AG09319 (cell line): ENCODE measurements at places on chromosomes 7 and 10.

- DNase-seq, result peak; percentile 14
These were observed 151.2 kb downstream of the TPST1 start for GRCh38 chr7:66356277-66356721.

DNA sequence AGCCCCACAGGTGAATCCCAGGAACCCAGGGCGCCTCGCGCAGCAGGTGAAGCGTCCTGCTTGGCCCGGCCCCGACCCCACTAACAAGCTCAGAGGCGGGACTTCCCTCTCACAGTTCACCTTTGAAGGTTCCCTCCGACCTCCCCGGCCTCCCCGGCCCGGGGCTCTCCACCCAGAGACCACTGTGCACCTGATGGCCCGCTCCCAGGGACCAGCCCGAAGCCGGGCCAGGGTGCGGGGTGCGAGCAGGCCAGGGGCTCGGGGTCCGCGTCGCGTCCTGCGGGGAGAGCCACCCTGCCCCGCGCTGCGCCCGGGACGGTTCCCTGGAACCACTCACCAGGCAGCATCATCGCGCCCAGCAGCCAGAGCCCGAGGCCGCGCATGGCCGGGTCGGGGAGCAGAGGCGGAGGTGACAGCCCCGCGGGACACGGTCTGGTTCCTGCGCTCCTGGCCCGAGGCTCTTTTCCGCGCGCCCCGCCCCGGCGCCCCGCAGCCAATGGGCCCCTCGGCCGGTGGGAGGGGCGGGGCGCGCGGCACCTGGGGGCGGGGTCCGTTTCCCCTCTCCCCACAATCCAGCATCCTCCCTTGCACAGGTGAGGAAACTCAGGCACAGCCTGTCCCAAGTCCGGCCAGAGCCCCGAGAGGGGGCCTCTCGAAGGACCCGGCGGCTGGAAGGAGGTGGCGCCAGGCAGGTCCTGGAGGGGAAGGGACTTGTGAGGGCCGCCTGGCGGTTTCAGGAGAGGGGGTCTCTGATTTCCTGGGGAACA is at the start of gene ADAM8:
TSS of gene ADAM8 (minus strand) at position 434 of the 767 bp plus-strand sequence. CDS start at position 383, 51 bp downstream.
- DNase-seq, result no peak

DNA sequence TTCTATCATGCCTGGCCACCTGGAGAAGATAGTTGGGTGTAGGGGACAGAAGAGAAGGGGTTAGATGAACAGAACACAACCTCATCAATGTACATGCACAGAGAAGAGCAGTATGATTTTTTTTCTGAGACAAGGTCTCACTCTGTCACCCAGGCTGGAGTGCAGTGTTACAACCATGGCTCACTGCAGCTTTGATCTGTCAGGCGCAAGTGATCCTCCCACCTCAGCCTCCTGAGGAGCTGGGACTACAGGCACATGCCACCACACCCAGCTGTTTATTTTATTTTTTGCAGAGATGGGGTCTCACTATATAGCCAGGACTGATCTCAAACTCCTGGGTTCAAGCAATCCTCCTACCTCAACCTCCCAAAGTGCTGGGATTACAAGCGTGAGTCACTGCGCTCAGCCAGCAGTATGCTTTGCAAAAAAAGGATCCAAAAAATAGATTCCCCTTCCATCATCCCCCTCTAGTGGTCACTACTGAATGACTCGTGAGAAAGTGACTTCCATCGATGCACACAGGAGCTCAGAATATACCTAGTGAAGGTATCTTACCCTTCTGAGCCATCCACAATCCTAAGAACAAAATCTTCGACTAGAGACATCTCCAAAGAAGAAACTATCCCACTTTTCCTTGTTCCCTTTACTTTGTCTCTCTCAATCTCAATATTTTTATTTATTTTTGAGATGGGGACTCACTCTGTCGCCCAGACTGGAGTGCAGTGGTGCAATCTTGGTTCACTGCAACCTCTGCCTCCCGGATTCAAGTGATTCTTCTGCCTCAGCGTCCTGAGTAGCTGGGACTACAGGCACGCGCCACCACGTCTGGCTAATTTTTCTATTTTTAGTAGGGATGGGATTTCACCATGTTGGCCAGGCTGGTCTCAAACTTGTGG is 21.0 kb downstream of the ZCWPW1 start:
- DNase-seq, result peak; percentile 37

- DNase-seq, result no peak
These were observed 46.5 kb downstream of the TMEM106B start for GRCh38 chr7:12257582-12257981.

DNA sequence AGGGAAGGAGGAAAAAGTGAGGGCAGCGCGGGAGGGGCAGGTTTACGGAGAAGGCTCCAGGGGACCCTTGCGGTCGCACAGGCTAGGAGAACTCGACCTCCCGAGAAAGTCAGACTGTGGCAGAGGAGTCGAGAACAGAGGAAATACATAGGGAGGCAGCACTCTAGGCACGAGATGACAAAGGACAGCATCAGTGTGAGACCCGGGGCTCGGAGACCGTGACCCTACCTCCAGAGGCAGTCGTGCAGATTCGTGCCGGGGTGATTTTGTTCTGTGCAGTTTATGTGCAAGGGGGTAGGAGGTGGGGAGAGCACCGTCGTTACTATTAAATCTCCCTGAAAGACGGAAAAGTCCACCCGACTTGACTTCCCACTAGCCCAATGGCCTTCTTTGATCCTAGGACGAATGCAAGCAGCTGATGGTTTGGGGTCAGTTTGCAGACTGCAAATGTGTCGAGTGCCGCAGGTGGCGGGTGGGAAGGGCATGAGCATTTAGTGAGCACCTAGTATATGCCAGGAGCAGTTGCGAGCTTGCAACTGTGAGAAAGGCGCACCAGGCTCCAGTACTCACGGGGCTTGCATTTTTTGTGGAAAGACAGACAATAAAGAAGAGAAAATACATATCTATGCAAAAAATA is 674 bp upstream of the OSBPL3 start:
- DNase-seq, result no peak

GRCh38 chr10:111072232-111072631 is 4.6 kb upstream of the ADRA2A start:
- no peak for DNase-seq

- peak; percentile 96 for DNase-seq
These were observed 107.3 kb downstream of the LRRN3 start for GRCh38 chr7:111198255-111198654.

- no peak for DNase-seq
These were observed 5.7 kb upstream of the ZMIZ1 start for GRCh38 chr10:79063071-79063491.

GRCh38 chr7:101717628-101718357 is 88.7 kb upstream of the MYL10 start:
- no peak for DNase-seq

GRCh38 chr7:22403344-22403743 is 46.4 kb upstream of the RAPGEF5 start:
- DNase-seq, result no peak

GRCh38 chr10:127347202-127347959 is 151.0 kb upstream of the INSYN2A start:
- no peak for DNase-seq
